ENCODE measurements at places on chromosomes 6 and 20.
A peak's percentile ranks its signal among the peaks of the same experiment; 100 is the strongest.

- no peak for DNase-seq
Observed at GRCh38 chr6:45838451-45838850, 177.2 kb downstream of the CLIC5 start.

GRCh38 chr20:46791722-46792416, 82.4 kb downstream of the SLC2A10 start:
- DNase-seq, result no peak

DNA sequence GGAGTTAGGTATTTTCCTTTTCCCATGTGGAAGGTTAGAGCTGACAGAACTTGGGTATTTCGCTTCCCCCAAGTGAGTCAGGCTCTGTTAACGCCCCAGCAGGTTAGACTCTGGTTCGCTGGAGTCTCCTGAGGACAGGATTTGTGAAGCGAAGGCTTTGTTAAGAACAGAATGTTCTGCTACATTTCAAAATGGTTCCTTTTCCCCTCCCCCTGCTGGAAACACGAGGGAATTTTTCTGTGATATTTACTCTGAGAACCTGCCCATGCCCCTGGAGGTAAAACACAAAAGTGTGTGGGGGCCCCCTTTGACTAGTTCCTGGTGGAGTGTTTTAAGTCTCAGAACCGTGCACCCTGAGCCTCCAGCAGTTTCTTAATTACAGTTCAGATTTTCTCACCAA, 731.4 kb upstream of the CITED2 start:
- DNase-seq, result peak; percentile 8

GRCh38 chr6:170506446-170506845, 46.7 kb downstream of the PSMB1 start:
- DNase-seq, result no peak

DNA sequence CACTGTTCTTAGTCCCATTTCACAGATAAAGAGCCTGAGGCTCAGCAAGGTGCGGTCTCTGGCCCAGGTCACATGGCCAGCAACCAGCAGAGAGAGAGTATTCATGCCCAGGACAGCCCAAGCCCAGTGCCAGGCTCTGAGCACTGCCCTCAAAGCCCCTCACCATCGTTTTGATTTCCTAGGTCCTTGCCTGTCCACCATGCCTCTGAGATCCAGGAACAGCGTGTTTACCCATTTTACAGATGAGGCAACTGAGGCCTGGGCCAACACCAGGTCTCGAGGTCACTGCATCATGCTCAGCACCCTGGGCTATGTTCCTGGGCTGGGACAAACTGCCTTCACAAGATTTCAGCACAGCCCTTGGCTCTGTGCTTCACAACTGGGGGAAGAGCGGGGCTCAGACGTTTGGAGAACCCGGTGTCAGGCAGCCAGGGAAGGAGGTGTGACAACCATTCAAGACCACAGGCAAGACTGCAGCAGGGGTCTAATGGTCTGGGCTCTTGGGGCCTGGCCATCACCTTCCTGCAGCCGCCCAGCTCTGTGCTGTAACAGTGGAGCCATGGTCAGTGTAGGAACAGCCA, 1.3 kb upstream of the BPIFA2 start:
- no peak for DNase-seq

GRCh38 chr20:11270566-11270965, 596.8 kb upstream of the JAG1 start:
- no peak for DNase-seq

Measured in CD4-positive, alpha-beta T cell (primary cell).